ENCODE measurements at places on chromosomes 11 and 22.

GRCh38 chr22:28105413-28105812 is 186.4 kb upstream of the PITPNB start:
- DNase-seq = no peak

DNA sequence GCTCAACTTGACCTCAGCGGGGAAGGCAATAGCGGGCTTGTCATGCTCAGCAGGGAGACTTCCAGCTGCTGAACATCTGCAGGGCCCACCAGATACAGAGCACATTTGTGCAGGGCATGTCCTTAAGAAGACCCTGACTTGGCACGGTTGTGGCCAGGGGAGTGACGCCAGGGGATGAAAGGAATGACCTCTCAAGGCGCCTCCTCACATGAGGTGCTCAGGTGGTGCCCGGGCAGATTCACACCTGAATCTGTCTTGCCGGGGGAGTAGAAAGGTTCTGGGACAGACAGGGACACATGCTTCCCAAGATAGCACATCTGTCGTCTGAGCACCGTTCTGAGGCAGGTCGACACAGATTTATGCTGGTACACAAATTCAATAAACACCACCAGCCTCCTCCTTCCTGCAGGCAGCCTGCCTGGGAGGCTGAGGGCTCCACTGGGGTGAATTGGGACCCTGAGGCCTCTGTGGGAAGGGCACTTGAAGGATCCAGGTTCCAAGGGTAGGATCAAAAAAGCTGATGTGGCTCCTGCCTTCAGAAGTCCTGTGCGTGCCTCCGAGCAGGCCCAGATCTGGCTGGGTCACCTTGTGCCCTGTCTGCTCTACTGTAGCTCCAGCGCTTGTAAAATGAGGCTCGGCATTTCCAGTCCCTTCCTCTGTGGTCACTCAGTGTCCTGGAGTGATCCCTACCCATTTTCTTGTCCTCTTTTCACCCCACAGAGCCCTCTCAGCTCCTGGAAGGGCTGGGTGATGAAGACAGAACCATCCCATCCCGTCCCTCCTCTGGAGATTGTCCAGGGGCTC is 49.6 kb upstream of the NECTIN1 start:
- no peak for DNase-seq

- DNase-seq = no peak
Observed at GRCh38 chr11:30504468-30504867, 81.7 kb downstream of the MPPED2 start.

GRCh38 chr11:7514099-7514591 is 346 bp downstream of the PPFIBP2 start:
- no peak for DNase-seq

- DNase-seq = no peak
Observed at GRCh38 chr11:68827733-68828132, 14.0 kb downstream of the CPT1A start.

GRCh38 chr22:34784056-34784455 is 281.9 kb upstream of the ISX start:
- DNase-seq = no peak

DNA sequence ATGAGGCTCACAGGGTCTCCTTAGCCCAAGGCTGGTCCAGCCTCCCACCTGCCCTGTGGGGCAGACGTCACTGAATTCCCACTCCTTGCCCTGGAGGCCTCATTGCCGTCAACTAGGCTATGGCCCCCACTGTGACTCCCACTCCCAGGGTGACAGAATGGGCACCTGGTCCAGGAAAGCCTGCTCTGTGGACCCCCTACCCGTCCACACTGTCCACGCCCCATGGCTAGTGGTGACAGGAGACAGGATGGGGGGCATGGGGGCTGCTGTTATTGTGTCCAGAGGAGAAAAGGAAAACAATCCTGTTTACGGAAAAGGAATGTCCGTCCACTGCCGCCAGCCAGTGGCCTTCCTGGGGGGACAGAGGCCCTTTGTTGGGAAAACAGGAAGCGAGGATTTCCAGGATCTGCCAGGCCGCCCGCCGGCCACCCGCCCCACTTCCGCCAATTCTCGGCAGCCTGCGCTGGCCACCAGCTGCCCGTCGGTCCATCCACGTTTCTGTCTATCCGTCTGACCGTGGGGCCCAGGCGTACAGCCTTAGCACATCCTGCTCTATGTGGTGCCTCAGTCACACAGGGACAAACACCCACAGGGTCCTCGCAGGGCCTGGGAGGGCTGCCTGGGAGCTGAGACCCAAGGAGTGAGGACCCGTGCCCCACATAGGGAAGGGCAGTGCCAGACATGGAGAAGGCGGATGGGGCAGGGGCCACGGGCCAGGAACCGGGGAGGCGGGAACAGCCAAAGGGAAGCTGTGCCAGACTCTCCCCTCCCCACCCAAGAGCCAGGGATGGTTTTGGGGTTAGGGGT is 19.5 kb downstream of the CRELD2 start:
- no peak for DNase-seq

DNA sequence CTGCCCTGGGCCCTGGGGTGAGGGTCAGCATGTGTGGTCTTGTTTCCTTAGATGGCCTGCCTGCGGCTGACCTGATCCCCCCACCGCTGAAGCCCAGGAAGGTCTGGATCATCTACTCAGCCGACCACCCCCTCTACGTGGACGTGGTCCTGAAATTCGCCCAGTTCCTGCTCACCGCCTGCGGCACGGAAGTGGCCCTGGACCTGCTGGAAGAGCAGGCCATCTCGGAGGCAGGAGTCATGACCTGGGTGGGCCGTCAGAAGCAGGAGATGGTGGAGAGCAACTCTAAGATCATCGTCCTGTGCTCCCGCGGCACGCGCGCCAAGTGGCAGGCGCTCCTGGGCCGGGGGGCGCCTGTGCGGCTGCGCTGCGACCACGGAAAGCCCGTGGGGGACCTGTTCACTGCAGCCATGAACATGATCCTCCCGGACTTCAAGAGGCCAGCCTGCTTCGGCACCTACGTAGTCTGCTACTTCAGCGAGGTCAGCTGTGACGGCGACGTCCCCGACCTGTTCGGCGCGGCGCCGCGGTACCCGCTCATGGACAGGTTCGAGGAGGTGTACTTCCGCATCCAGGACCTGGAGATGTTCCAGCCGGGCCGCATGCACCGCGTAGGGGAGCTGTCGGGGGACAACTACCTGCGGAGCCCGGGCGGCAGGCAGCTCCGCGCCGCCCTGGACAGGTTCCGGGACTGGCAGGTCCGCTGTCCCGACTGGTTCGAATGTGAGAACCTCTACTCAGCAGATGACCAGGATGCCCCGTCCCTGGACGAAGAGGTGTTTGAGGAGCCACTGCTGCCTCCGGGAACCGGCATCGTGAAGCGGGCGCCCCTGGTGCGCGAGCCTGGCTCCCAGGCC is 12.7 kb downstream of the TMEM121B start:
- no peak for DNase-seq

GRCh38 chr11:70415642-70416395 is 17.5 kb downstream of the CTTN start:
- DNase-seq = peak; percentile 44

- DNase-seq = no peak
Observed at GRCh38 chr11:936199-936598, 10.5 kb downstream of the AP2A2 start.

DNA sequence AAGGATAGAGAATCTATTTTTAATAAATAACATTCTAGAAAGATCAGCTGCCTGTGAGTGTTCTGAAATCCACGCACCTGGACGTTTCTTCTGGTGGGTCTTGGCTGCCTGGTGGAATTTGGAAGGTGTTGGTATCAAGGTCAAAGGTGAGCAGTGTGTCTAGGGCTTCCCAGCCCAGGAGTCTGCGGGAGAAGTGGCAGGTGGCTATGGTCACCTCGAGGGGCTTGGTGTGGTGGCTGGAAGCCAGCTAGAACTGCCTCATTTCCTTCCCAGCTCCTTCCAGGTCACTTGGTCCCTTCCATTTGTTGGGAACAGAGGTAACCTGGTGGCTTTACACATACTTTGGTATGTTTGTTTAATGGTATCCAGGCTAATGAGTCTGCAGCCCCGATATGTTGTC is 41.4 kb downstream of the NAT10 start:
- DNase-seq = no peak

GRCh38 chr11:95050595-95051202 is 1.5 kb downstream of the KDM4F start:
- DNase-seq = no peak

GRCh38 chr11:78298291-78298771 is 109.6 kb downstream of the USP35 start:
- no peak for DNase-seq

- peak; percentile 75 for DNase-seq
Observed at GRCh38 chr22:23305922-23306374, 125.6 kb downstream of the BCR start.

GRCh38 chr11:65114538-65115171 is 2.8 kb downstream of the ZNHIT2 start:
- DNase-seq = no peak

DNA sequence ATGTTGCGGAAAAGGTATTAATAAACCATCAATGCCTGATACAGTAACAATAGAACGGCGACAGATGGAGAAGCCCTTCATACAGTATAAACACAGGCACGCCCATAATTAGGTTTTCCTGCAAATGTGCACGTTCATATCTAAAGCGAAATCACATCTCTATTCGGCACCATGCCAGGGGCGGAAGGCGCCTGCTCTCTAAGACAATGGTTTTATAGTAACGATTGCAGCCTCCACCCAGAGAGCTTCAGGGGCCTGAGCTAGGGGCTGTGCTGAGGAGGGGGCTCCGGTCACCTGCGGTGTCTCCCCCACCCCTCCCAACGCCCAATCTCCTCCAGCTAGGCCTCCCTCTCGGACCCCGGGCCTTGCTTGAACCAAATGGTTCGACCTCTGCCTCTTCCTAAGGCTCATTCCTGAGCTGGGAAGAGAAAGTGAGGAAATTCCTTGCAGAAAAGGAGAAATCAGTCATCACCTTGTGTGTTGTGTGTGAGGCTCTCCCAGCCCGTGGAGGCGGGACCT is 9.6 kb downstream of the KRTAP5-5 start:
- no peak for DNase-seq

- DNase-seq = no peak
Observed at GRCh38 chr11:46743693-46744339, 24.8 kb downstream of the F2 start.

- DNase-seq = no peak
Observed at GRCh38 chr11:12416552-12416951, 39.2 kb downstream of the PARVA start.

DNA sequence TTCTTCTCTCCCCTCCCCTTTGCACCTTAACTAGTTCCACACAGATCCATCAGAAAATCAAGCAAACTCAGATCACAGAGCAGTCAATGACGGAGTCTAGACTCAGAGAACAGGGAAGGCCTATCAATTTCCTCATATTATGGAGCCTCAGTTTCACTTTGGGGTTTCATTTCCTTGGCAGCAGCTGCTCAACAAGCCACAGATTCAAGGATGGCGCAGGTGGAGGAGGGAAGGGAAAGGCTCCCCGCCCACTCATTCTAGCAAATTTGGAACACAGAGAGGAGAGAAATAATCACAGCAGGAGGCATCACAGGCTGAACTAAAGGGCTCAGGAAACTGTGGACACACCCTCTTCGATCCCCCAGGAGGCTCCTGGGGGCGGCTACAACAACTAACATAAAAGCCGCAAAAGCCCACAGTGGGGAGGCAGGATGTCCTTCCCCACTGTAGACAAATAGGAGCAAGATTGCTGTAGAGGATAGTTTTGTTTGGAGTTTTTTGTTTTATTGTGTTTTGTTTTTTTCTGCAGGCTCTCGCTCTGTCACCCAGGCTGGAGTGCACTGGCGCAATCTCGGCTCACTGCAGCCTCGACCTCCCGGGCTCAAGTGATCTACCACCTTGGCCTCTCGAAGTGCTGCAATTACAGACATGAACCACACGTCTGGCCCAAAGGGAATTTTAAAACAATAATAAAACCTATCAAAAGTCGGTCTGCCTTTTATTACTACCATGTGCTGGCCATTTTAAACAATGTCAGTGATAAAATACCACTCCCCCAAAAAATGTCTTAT is 3.4 kb downstream of the PLAAT3 start:
- DNase-seq = no peak

DNA sequence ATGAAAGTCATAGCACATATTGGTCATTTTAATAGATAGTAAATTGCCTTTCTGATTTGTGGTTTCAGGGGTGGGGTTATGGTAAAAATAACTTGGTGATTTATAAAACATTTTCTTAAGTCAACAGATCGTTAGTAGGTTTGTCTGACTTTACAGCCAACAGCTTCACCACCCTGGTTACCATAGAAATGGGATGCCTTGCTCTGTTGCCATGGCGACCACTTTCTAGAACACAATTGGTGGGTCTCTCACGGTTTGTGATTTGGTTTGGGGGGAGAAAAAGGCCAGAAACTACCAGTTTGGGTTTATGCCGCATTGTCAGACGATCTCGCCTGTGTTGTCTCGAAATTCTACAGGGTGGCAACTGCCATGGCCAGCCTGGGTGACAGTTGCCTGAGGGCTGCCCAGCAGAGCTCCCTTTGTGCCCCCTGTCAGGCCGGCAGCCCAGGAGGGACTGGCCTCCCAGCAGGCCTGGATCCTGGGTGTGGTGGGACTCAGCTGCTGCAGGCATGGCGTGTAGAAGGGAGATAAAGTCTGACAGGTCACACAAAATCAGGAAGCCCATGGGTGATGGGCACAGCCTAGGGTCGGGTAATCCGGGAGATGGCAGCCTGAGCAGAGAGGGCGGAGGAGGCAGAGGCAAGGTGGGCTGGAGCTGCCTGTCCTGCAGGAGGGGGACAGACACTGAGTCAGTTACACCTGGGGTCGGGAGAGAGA is 30.9 kb downstream of the KCNC1 start:
- peak; percentile 5 for DNase-seq

DNA sequence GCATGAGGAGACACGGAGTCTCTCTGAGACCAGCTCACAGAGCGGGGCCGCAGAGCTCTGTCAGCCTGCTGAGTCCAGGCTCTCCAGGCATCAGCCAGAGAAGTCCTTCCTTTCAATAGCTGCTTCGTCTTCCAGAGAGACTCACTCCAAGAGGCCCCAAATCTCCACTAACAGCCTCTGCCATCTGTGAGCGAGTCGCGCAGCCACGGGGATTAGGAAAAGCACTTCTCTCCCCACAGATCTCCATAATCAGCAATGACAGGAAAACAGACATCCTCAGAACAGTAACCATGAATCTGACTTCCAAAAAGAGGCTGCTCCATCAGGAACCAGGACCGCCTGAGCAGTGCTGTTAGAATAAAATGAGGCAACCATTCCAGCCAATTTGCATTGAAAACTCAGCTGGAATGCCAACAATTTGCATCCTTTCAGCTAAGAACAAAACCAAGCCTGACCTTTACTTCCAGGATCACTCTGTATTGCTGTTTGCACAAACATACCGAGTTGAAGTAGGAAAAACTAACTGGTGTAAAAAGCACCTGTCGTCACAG is 65.4 kb downstream of the SMCO4 start:
- DNase-seq = peak; percentile 20

DNA sequence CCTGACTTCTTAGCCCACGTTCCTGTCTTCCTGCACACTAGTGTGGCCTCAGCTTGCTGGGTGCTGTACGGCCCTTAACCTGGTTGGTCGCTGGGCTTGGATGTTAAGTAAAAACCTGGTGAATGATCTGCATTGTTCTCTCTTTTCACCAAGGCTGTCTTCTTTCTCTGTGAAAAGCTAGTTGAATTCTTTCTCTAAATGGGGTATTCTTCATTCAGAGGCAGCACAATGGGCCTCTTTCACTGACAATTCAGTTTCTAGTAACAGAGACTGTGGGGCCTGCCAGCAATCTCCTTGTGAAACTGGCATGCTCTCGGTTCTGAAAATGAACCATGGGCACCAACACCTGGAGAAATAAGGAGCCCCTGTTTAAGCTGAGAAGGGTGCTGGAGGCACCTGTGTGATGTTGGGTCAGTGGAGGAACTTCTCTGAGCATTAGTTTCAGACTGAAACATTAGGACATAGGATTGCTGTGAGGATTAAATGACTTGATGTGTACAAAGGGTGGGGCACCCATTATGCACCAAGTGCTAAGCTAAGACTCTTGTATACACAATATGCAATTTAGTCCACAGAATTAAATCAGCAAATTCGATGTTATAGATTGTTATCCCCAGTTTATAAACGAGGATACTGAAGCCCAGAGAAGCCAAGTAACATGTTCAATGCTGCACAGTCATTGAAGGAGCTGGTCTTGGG is 33.1 kb upstream of the ELF5 start:
- DNase-seq = no peak
